G401 (cell line): ENCODE measurements at places on chromosomes 4 and X.

- no peak for DNase-seq
Observed at GRCh38 chrX:42948723-42949657, 171.0 kb upstream of the PPP1R2C start.

DNA sequence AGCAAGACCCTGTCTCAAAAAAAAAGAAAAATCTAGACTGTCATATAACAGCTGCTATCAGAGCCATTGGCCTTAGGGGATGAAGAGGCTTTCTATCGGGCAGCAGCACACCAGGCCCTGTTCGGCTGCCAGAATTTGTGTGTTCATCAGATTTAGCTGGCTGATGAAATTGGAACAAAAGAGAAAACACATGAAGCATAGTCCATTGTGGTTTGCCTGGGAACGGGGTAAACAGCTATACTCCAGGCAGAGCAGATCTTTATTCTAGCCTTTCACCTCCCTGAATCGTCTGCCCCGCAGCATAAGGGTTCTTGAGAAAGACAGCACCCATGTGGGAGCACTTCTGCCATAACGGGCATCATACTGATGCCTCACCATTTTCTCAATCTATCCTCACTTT lies 11.6 kb downstream of the TKTL1 start:
- DNase-seq: no peak

DNA sequence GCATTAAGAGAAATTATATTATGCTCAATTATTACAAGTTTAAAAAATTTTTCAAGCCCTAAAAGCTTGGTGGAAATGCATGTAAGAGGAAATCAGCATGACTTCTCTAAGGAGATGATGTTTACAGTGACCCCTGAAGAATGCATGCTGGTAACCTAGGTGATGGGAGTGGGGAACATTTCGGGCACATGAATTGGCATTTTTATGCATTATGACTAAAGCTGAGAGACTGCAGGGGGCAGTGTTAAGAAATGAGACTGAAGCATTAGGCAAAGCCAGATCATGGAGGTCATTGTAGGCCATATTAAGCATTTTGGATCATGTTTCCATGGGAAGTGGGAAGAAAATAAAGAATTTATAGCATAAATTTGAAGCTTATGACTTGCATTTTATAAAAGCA lies 421.3 kb downstream of the FAT4 start:
- no peak for DNase-seq

GRCh38 chr4:46994007-46994405 lies 625 bp upstream of the GABRA4 start:
- no peak for DNase-seq

- DNase-seq: no peak
Observed at GRCh38 chr4:86055898-86056297, 304.0 kb downstream of the MAPK10 start.

DNA sequence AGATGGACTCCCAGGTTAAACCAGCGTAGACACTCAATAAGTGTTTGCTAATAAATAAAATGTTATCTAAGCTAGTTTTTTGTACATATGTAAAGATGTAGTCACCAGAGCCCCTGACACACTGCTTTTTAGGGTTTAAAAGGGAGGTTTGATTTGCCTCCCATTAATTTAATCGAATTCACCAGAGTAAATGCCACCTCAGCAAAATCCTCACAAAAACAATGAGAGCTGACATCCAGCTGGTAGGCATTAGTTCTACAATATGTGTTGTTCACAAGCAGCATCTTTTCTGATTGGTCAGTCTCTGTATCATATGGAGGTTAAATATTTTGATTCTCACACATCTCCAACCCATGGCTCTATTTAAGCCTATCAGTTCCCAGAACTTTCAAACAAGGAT lies 382.6 kb downstream of the CENPC start:
- no peak for DNase-seq

GRCh38 chr4:45438047-45438446 lies 685.8 kb downstream of the GABRG1 start:
- no peak for DNase-seq

DNA sequence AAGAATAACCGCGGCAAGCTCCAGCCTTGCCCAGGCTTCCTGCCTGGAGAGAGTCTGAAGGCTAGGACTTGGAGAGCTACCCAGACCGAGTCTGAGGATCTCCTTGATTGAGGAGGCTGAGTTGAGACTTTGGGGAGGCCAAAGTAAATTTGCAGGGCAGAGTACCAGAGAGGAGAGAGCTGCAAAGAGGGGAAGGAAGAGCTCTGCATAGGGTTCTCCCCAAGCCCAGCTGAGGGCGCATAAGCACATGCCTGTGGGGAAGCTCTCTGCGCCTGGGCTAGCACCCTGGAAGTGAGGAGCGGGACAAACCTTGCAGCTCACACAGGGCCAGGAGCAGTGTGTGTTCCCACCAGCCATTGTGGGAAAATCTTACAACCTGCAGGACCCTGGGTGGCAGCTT lies 56.1 kb downstream of the FAM193A start:
- DNase-seq: peak; percentile 57

DNA sequence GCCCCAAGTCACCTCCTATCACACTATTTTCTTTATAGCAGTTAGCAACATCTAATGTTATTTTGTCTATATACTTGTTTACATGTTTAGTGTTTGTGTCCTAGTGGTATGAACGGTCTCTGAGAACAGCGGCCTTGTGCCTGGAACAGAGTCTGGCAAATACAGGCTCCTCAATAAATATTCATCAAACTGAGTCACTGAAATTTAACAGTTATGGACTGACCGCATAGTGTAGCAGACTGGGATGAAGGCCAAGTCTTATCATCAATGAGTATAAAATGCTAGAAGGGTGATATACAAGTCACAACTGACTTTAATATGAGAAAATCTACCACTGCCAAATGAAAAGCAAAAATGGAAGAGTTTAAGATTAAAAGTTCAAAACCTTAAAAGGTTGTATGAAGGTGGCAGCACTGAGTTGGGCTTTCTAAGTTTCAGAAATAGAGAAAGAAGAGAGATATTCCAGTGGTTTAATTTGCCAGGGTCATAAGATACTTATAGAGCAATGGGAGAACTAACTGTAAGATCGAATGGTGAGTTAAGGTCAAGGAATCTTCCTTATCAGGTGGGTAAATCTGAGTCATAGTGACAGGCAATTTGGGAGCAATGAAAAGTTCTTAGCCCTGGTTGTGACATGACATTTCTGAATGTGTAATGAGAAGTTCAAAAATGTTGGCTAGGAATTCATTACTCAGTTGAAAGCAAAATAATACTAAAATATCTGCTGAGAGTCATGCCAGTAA lies 34.9 kb downstream of the ELOVL6 start:
- DNase-seq: no peak

DNA sequence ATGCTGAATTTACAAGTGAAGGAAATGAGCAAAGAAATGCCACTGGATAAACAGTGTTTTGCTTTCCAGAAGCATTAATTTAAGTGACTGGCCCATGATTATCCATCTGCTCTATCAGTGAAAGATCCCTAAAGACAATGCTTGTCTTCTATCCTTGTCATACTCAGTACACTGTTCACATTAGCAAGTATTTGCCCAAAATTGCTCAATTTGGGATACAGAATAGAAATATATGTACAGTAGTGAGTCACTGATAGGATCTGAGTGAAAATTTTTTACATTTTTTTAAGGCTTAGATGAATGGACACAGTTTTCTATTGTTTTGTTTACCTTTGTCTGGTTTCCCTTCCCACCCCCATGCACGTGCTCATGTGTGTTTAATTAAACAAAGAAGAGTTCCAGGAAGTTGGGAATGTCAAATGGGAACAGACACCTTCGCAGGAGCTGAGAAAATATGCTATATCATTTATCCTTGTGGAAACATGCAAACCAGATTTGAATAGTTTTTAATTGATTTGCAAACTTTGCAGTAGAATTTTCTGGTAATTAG lies 656.3 kb downstream of the RPA4 start:
- DNase-seq: no peak

DNA sequence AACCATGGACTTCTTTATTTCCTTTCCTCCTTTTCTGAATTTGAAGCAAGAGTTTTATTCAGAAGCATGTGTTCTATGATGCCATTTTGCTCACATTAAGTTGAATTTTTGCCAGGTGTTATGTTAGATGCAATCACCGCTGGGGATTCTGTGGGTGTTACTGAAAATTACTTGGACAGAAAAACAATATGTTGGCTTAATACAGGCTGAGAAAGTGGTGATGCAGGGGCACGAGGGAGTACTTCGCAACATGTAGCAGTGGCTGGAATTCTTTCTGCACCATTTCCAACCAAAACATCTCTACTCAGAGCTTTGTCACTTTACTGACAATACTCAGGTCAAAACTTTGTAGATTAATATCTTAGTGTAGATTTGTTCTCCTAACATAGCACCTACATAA lies 109.2 kb upstream of the PCDH18 start:
- no peak for DNase-seq

- no peak for DNase-seq
Observed at GRCh38 chrX:39904816-39905537, 192.8 kb downstream of the BCOR start.

GRCh38 chrX:149638860-149639259 lies 7.3 kb upstream of the TMEM185A start:
- no peak for DNase-seq

- peak; percentile 1 for DNase-seq
Observed at GRCh38 chrX:69424161-69424560, 80.0 kb upstream of the NALF2 start.

DNA sequence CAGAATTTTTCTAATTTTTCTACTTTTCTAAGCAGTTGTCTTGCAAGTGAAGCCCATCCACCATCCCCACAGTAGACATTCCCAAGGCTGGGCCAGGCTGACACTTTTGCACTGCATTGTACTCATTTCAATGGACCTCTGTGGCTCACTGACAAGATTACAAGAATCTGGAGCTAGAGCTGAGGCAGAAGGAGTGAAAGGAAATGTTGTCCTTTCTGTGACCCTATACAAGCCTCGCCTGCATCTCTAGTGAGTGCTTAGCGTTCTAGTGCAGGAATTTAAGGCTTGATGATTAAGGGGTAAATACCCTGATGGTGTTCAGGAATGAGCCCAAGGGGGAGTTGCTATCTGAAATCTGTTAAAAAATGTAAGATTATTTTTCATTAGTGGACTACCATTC lies 6.3 kb downstream of the MAGED1 start:
- DNase-seq: no peak

- DNase-seq: no peak
Observed at GRCh38 chr4:21856301-21856700, 92.3 kb downstream of the KCNIP4 start.

DNA sequence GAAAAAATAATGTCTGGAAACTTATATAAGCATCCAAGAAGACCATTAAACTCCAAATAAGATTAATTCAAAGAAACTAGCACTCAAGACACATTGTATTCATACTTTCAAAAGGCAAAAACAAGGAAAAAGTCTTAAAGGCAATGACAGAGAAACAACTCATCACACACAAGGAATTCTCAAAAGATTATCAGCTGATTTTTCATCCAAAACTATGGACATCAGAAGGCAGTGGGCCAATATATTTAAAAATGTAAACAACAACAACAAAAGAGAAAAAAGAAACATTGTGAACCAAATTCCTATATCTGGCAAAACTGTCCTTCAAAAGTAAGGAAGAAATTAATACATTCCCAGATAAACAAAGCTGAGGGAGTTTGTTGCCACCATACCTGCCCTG lies 711.4 kb upstream of the GALNTL6 start:
- DNase-seq: no peak

DNA sequence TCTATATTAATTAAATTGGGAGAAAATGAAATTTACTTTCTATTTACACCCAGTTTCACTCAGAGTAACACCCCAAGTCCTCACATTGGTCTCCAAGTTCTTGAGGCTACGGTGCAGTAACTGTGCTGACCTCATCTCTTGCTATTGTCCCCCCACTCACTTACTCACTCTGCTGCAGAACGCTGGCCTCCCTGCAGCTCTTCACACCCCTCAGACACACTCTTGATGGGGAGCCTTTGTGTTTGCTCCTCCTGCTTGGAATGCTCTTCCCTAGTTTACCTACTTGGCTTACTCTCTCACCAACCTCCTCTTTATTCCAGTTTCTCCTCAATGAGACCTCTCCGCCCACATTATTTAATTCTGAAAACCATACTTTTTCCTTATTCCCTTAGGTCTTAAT lies 22.2 kb upstream of the SPARCL1 start:
- DNase-seq: no peak

DNA sequence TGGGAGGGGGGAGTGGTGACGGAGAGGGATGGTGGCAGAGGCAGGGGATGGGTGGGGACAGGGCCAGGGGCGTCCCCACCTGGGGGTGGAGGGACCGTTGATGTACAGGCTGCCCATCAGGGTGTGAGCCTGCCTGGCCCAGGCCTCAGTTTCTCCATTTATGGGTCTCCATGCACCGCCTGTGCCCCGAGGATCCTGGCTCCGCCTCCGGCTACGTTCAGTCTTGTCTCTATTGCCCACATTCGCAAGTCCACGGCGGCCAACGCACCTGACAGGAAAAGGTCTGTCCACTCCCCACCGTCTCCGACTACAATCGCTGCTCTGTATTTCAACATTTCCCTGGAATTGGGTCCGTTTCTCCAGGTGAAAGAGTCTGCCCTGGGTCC lies 96.3 kb upstream of the NKX1-1 start:
- no peak for DNase-seq

- DNase-seq: no peak
Observed at GRCh38 chr4:80306260-80306659, 29.3 kb upstream of the CFAP299 start.

- DNase-seq: no peak
Observed at GRCh38 chr4:154010371-154010770, 221.5 kb upstream of the SFRP2 start.

- no peak for DNase-seq
Observed at GRCh38 chr4:175530655-175531054, 281.4 kb downstream of the GPM6A start.

DNA sequence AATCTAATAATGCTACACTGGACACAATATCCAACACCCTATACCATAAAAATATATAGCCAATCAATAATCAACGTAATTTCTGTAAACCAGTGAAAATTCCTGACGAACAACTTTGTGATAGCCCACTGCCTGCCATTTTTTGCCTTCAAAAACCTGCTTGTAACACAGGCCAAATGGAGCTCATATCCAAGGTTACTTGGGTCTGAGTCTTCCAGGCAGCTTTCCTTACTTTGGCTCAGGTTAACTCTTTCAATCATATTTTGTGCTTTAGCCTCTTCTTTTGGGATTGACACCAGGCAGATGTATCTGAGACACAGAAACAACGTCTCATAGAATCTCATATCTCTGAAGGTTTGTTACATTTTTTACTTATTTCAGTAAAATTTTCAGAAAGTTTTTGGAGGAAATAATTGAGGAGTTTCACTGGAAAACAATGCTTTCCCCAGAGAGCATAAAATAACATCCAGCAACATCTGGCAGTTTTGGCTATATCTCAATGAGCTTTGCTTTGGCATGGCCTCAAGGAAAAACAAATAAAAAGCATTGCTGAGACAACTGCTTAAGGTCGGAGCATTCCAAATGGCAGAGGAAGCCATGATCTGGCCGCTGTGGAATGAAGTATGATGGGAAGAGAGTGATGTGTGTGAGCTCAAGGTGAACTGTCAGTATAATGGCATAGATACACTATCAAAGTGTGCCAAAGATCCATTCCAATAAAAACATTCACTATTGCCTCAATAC lies 162.9 kb upstream of the SPIN4 start:
- no peak for DNase-seq

GRCh38 chrX:70434352-70434866 lies 10.2 kb upstream of the DLG3 start:
- peak; percentile 90 for DNase-seq
